ENCODE measurements at places on chromosomes 12 and 14. TPM values are rescaled to one million over a fixed set of nuclear protein-coding genes. Genes with fewer than 3 reads are reported as not detected.

HNF1A gene
- not detected for total RNA-seq

GYS2 gene
- not detected for total RNA-seq

SERPINA3 gene
- not detected for total RNA-seq

PTPRR gene
- total RNA-seq: 3.1 TPM

RASSF9 gene
- 0.17 TPM for total RNA-seq

CCDC177 gene
- total RNA-seq: not detected

GRCh38 chr14:67928375-67928774 is 108.8 kb downstream of the RAD51B start:
- DNase-seq: no peak

- no peak for DNase-seq
Measured at GRCh38 chr12:103668520-103668919, 81.4 kb downstream of the STAB2 start.

DNA sequence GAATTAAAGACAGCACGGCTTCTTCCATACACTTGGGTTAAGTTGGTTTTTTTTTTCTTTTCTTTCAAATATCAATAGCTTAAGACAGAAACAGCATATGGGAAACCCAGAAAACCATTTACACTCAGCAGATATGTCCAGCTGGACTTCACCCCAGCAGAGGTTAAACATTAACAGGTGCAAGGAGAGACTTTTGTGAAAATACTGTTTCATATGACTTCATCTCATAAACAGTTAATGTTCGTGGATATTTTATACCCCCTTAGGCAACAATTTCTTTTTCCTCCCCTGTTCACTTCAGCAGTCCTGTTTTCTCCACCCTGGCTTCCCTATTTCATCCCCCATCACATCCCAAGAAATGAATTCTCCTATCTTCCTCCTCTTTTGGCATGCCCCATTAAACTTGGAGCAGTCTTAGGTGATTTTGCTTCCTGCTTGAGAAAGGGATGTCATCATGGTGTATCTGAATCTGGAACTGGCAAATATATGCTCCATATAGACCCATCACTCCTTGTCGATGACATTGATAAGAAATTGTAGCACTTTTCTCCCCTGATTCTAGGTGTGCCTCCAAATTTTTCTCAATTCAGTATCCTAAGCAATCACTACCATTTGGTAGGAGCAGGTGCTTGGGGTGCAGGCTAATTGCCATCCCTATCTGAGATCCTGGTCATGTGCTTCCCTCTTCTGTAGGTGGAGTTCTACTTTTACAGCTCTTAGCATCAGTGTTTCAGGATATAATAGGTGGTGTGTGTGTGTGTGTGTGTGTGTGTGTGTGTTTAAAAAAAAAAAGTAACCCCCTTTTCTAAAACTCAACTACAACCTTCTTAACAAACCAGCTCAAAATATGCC is 67.9 kb downstream of the BMP4 start:
- DNase-seq: no peak

DNA sequence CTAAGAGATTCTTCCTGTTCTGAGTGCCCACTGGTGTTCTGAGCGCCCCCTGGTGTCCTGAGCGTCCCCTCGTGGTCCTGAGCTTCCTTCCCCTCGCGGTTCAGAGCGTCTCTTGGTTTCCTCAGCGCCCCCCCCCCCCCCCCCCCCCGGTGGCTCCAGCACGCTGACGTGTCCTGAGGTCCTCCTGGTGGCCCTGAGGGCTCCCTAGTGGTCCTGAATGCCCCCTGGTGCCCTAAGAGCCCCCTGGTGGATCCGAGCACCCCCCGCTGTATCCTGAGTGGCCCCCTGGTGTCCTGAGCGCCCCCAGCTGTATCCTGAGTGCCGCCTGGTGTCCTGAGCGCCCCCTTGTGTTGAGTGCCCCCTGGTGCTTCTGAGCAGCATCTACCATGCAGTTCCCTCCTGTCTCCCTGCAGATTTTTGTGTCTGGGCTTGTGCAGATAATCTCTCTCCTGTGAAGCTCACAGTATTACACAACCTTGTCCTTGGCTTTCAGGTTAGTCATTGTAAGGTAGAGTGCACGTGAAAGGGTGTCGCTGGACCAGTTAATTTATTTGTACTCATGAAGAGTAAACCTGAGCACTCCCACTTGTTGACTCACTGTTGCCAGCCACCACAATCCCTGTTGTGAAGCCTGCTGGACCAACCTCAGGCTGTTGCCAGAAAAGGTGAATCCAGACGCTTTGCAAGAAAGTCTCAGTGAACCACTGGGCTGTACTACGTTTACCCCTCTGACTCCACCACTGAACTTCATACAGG is 1168.4 kb downstream of the TMEM121 start:
- no peak for DNase-seq

DNA sequence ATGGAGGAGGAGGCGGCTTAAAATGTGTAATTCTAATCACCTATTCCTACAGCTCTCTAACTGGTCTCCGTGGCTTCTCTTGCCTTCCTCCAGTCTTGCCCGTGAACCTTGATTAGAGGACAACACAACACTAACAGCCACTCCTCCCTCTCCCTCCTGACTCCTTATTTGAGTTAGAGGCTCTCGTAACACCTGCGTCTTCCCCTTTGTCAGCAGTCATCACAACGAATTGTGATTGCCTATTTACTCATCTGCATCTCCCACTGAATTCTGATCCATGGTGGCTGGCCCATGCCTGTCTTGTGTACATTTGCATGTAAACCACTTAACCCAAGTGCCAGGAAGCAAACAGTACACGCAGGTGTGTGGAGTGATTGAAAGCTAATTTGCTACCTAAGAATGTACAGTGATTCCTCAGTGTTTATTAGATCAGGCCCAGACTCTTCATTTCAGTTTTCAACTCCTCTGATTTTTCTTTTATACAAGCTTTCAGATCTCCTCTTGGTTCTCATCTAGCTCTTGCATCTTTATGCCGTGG is 154.5 kb downstream of the MON2 start:
- no peak for DNase-seq

GRCh38 chr14:21074398-21075272 is 4.5 kb downstream of the ARHGEF40 start:
- no peak for DNase-seq

GRCh38 chr12:6214633-6215032 is 14.4 kb downstream of the CD9 start:
- DNase-seq: no peak

GRCh38 chr12:55687746-55688145 is 20.0 kb downstream of the ITGA7 start:
- DNase-seq: no peak

DNA sequence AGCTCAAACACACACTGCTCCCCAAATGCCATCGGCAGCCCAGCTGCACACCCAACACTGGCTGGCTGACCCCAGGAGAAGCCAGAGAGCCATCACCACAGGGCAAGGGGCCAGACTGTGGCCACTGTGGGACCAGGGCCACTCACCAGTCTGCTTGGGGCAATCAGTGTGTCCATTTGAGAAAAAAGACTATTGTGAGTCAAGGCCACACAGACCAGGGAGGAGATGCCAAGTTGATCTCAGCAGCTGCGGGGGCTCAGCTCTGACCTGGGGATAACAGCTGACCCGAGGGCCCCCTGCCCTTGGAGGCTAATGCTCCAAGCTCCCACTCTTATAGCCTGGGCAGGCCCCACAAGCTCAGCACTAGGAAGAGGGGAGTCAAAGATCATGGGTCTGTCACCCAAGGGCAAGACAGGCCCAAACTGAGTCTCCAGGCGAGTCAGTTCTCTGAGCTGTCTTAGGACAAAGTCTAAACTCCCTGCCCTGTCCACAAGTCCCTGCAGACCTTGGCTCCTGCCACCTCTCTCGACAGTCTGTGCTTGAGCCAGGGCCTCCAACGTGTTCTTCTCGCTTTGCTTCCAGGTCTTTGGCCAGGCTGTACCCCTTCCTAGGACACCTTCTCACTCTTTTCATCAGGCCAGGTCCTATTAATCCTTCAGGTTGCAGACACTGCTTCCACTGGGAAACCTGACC is 30.1 kb upstream of the PNMA1 start:
- no peak for DNase-seq

DNA sequence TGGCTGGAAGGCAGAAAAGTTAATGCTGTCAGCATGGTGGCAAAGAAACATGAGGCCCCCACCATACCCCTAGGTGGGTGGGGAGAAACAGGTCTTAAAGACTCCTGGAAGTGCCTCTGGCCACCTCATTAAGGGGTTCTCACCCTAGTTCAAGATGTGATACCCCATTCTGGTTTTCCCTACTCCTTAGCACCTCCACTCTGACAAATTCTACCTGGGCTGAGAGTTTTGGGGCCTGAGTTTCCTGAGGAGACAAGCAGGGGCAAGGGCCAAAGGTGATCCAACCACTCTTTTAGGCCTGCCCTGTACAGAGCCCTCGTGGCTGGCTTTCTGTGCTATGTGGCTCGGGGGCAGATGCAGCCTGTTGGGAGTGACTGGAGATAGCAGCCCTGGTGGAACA is 7.9 kb upstream of the AVIL start:
- no peak for DNase-seq

DNA sequence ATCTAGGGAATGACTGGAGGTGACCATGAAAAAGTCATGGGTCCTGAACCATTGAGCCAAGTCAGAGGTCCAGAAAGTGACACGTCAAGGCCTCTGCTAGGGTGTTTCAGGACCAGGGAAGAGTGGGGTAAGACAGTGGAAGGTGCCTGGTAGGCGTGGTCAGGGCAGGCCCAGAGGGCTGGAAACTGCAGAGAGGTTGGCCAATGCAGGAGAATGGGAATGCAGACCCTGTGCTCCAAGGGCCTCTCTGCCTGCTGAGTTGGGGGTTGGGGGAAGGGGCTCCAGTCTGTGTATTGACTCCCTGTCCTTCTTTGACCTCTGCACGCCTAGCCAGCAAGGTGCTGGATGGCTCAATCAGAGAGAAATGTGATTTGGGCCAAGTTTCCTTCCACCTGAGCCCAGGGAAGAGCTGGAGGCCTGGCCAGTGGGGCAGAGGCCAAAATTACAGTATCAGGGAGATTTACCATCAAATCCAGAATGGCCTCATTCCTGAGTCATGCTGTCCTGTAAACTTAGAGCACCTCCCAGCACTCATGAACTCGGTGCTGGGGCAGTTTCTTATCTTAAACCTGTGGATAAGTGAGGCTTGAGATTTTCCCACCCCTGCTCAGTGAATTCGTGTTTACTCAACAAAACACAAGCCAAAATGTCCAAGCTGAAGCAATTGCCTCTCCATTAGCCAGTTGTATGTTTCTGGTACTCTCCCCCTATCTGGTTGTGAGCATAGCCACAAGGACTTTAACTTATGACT is 24.4 kb downstream of the IRF2BPL start:
- peak; percentile 82 for DNase-seq

Measured in PC-3 (cell line).